ENCODE measurements at places on chromosomes 13 and 19.

DNA sequence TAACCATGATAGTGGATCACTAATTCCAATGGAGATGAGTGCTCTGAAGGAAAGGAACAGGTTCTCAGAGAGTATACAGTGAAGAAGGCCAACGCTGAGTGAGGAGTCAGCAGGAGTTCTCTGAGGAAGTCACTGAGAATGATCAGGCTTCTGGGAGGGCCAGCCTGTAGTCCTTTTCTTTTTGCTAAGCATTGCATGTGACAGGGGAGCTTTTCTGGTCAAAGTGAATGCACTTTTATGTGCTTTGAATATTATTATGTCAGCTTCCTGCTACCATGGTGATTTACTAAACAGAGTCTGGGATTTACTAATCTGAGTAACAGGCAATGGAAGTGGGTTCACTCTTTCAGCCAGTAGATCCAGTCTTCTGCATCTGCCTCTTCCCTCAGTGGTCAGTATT is 81.1 kb upstream of the SERP2 start:
- no peak for DNase-seq

- no peak for DNase-seq
Measured at GRCh38 chr19:40721936-40722661, 5.2 kb downstream of the ITPKC start.

DNA sequence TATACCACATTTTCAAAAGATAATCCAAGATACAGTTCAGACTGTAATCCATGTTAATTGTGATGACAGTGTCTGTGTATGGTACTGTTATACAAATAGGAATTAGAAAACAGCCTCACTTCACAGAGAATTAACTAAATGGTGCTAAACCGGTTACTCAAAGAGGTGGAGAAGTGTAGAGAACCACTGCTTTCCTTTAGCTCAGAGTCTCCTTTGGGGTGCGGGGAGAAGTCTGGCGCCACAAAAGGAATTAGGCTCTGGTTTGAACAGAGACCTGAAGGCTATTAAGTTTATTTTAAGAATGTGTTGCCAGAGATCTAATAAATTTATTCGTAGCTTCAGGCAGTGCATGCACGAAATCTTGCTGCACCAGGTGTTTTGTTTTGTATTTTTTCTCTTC is 65.8 kb downstream of the FREM2 start:
- no peak for DNase-seq

GRCh38 chr13:51057906-51058305 is 53.2 kb downstream of the C13orf42 start:
- no peak for DNase-seq

GRCh38 chr19:51511353-51511752 is 9.8 kb upstream of the SIGLEC12 start:
- no peak for DNase-seq

- peak; percentile 86 for DNase-seq
Measured at GRCh38 chr19:18428787-18429674, 8.9 kb downstream of the ISYNA1 start.

- peak; percentile 68 for DNase-seq
Measured at GRCh38 chr13:93248627-93249047, 22.0 kb downstream of the GPC6 start.

Measured in lower lobe of right lung (tissue), 2 donors.